ENCODE measurements at places on chromosomes 2 and 18. TPM values are rescaled to one million over a fixed set of nuclear protein-coding genes. Genes with fewer than 3 reads are reported as not detected.

DNA sequence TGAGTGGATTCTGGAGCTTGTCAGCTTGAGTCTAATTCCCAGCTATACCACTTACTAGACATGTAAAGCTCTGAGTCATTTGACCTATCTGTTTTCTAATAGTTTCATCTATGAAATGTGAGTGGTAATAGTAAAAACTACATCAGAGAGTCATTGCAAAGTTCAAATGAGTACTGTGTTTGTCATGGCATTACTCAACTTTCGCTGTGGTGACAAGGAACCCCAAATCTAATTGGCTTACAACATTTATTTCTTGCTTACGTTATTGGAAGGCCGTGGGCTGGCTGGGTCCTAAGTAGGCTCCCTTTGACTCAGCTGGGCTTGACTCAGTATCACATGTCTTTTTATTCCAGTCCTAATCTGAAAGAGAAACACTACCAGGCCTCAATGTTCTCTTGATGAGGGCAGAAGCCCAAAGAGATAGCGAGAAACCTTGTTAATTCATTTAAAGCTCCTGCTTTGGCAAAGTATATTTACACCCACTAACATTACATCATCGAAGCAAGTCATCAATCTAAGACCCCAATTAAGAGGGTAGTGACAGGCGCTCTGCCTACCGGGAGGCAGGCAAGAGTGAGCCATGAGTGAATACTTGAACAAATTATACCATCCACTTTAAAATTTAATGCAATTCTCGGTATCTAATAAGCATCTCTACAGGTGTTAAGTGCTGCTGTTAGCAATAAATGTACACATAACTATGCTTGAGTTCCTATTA, 431.8 kb upstream of the SPHKAP start:
- no peak overlapping the region for H3K27ac ChIP-seq
- no peak for DNase-seq
- no peaks in the 10 kb centered on the region for H3K27me3 ChIP-seq
- H3K4me1 ChIP-seq: no peaks in the 10 kb centered on the region

CRIM1 gene
- total RNA-seq: 46.5 TPM

DNA sequence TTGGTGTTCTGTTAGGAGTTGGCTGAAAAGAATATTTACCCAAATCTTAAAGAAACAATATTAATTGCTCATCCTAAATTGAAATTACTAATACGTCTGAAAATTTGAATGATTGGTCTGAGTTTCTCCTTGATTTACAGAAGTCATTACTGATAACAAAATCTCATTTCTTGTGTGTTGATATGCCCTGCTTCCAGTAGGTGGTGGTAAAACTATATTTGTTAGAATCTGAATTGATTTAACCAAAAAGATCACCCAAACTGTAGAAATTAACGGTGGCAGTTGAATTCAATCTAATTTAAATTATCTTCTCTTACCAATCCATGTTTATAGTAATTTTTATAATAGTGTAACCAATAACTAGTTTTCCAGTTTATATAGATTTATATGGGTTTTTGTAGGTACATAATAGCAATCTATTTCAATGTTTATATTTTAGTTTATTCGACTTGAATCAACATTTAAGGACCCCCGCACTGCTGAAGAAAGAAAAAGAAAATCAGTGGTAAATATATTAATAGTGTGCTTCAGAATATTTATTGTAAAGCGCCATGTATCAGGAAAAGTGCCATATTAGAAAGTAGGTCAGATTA, 38.3 kb downstream of the PAPOLG start:
- H3K4me1 ChIP-seq: peaks cover 13% of the 10 kb centered on the region
- no peak overlapping the region for H3K4me3 ChIP-seq
- H3K36me3 ChIP-seq: peaks cover 62% of the 10 kb centered on the region
- peak; percentile 58 for DNase-seq
- H3K27me3 ChIP-seq: no peaks in the 10 kb centered on the region
- no peak overlapping the region for H3K27ac ChIP-seq

GRCh38 chr2:75466708-75467311, 93.9 kb downstream of the EVA1A start:
- no peak overlapping the region for H3K4me3 ChIP-seq
- H3K27ac ChIP-seq: no peak overlapping the region
- DNase-seq: peak; percentile 60
- no peaks in the 10 kb centered on the region for H3K36me3 ChIP-seq
- no peaks in the 10 kb centered on the region for H3K27me3 ChIP-seq
